Dorsolateral prefrontal cortex (tissue), 122 donors: ENCODE measurements at places on chromosomes 1 and 21.

DNA sequence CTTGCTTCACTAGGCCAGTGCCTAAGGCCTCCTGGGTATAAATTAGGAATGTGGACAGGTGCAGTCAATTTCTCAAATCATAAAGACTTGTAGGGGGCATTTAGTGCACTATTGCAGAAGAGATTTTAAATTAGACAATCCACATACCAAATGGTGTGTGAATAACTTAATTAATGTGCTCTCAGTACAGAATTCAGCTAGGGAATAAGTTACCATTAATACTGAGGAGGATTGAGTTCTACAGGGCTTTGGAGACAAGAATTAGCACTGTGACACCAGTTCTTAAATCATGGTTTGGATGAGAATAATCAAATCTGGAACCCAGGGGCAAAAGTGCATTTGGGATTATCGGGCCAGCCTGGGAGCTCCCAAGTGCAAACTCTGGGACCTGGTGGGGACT lies 1.7 kb downstream of the SYPL2 start:
- no peak for DNase-seq

DNA sequence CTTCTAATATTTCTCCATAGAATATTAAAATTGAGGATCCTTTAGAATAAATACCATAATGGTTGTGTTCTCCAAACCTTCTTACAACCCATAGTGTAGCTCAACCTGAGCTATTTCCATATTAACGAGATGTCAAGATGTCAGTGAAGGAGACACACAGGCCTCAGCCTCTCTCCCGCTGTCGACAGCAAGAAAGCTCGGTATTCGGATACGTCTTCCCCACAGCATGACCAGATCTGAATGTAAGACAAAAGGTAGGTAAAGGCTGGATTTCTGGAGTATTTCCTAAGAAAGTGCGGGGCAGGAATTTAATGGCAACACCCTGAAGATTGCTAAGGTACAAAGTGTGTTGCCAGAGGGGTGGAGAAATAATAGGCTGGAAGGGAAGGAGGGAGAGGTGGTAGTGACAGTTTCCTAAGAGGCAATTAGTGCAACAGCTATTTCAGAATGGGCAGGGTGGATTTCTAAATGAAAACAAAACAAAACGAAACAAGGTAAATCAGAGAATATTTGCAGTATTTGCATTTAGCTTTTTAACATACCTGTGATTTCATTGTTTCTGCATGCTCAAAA lies 1.7 kb downstream of the ADSS2 start:
- DNase-seq: no peak

DNA sequence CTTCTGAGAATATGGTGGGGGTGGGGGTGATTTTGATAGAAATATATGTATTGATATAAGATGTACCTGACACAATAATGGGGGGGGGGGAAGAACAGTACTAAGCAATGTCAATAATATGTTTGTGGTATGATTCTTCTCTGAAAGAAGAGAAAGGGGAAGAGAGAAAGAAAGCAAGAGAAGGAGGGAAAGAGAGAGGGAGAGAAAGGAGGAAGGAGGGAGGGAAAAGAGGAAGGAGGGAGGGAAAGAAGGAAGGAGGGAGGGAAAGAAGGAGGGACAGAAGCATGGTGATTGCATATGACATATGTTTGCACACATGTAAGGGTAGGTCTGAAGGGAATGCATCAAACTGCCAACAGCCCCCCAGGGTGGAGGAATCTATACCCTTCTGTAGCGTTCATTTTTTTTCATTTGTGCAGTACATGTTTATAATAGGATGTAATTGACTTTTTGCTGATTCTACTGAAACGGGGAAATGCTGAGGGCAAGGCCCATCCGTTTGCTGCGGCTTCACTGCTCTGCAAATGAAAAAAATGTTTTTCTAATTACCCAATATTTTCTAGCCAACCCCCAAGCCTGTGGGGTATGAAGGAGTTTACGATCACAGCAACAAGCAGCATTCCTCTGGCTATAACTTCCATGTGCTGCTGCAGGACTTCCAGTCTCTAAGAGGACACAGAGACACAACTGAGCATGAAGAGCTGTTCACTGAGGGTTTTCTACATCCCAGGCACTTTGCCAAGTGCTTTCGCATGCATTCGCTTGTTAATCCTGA lies 119.3 kb upstream of the ZC3H12A start:
- DNase-seq: no peak

GRCh38 chr1:69403756-69404320 lies 163.9 kb upstream of the LRRC7 start:
- DNase-seq: no peak

DNA sequence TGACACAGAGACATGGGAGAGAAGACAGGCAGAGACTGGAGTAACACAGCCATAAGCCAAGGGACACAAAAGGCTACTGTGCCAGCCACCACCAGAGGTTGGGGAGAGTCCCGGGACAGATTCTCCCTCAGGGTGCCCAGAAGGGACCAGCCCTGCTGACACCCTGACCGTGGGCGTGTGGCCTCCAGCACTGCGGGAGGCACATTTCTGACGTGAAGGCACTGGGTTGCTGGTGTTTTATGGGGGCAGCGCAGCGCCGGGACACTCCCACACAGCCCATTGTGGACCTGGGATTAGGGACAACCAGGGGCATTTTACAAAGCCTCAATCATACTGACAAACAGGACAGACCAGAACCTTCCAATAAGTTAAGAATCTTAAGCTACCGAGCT lies 26.2 kb downstream of the PRDM15 start:
- DNase-seq: no peak

DNA sequence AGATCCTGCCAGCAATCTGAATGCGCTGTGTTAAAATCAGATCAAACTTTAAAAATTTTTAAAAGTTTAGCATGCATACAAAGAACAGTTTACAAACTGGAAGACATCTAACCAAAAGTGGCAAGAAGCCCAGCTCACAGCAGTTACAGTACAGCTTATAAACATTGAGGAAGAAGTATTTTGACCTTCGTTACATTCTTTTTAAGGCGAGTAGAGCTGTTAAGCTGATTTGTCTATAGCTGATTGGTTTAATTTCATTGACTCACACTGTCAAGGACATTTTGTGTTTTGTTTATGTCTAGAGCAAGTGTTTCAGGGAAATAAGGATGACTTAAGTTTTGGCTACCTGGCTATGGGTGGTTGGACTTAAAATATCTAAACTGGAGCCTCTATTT lies 3.0 kb upstream of the PGM1 start:
- DNase-seq: no peak

DNA sequence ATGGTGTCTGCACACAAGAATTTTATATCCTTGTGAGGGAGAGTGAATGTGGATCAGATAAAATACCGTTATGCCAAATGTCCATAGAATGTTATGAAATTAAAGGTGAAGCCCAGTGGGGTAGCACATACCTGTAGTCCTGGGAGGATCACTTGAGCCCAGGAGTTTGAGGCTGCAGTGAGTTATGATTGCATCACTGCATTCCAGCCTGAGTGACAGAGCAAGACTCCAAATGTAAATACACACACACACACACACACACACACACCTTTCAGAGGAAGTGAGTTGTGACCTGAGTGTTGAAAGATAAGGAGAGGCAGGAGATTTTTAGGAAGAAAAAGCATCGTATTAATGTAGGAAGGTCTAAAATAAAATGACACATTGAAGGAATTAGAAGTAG lies 28.1 kb upstream of the ZYG11A start:
- DNase-seq: no peak

DNA sequence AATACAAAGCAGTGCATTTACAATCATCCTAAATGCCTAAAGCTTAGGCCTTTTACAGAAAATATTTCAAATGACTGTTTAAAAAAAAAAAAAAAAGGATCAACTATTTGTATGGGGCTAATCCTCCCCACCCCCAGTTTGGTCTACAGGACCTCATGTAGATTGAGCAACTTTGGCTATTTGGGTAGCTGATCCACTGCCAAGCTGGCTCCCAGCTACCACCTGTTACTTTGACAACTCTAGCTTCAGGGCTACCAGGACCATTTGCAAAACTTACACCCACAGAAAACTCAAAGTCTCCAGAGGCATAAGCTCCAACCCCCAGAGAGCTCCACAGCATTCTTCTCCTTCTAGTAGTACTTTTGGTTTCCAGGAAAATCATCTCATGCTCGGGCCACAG lies 29.4 kb downstream of the JAK1 start:
- DNase-seq: no peak

- DNase-seq: peak; percentile 87
Observed at GRCh38 chr1:30847358-30847972, 61.1 kb downstream of the SDC3 start.

DNA sequence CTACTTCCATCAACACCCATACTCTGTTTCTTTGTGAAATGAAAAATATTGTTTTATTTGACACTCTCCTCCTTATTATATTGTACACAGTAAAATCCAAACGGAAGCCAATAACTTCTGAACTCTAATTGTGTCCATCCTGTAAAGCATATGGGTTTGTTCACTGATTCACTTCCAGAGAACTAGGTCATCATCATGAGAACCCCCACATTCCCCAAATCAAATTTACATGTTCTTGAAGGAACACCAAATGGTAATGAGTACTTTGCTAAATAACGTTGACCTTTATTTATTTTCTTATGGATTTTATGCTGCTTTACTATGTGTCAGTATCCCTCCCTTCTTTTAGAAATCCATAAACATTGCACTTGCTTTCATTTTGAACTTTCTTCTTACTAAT lies 213.4 kb upstream of the CACYBP start:
- no peak for DNase-seq

DNA sequence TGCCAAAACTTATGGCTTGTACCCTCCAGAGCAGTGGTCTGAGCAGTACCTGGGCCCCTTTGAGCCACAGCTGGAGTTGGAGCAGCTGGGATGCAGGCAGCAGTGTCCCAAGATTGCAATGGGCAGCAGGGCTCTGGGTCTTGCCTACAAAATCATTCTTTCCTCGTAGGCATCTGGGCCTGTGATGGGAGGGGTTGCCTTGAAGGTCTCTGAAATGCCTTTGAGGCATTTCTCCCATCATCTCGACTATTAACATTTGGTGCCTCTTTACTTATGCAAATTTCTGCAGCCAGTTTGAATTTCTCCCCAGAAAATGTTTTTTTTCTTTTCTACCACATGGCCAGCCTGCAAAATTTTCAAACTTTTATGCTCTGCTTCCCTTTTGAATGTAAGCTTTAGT lies 31.0 kb upstream of the TSPAN2 start:
- DNase-seq: no peak

GRCh38 chr21:46104104-46104503 lies 6.2 kb downstream of the COL6A2 start:
- DNase-seq: no peak

DNA sequence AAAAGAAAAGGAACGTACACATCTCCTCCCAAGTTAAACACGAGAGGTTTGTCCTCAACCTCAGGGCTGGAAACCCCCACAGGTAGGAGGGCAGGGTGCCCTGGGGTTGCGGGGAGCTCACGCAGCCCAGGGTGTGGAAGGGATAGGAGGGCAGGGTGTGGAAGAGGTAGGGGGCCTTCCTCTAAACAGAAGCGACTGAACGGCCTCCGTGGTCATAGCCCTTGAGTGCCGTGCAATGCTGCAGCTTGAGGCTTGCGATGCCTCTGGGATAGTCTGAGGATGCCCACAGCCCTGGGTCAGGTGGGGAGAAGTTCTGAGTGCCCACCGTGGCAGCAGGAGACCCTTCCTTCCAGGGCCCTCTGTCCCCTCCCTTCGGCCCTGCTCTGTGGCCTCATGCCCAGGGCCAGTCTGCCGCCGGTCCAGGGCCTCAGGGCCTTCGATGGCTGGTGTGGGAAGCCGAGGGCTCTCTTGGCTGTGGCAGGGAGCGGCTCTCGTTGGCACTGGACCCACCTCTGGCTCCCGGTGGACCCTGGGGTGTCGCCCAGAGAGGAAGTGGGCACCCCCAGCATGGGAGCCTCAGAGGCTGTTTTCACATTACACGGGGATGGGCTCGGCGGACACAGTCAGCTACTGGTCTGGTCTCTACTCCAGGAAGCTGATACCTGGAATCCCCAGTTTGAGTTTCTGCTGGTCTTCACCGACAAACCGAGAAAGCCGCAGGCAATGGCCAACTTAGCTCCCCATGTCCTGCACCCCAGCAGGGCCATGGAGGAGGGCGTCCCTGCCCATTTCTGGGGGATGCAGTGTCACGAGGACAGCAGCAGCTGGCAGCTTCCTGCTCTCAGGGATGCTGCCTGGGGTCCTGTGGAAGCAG lies 6.4 kb upstream of the CDK11B start:
- no peak for DNase-seq

DNA sequence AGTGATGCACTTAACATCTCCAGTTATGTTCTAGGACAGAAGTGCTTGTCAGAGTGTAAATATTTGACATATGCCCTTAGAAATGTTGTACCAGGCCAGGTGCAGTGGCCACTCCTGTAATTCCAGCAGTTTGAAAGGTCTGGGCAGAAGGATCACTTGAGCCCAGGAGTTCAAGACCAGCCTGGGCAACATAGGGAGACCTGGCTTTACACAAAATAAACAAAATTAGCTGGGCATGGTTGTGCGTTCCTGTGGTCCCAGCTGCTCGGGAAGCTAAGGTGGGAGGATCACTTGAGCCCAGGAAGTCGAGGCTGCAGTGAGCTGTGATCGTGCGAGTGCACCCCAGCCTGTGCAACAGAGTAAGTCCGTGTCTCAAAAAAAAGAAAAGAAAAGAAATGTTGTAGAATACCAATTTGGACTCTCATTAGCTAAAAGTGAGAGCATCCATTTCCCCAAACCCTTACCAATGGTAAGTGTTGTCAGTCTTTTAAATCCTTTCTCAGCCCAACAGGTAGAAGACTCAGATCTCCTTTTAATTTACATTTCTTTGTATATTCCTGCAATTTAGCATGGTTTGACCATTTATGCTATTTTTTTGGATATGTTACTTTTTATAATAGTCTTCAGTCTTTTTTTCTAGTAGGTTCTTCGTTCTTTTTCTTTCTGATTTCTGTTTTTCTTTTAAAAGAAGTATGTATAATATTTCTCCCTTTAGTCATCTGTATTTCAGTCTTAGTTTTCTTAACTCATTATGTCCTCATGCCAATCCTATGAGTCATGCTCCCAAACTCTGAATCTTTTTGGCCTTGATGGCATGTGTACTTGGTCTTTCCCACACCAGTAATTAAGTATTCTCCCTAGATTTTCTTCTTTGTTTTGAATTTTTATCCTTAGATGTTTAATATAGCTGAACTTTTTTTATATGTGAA lies 74.4 kb downstream of the CAMTA1 start:
- DNase-seq: no peak

- no peak for DNase-seq
Observed at GRCh38 chr1:36912365-36912865, 121.9 kb downstream of the GRIK3 start.

- DNase-seq: no peak
Observed at GRCh38 chr1:24540906-24541710, 14.8 kb upstream of the NCMAP start.

- no peak for DNase-seq
Observed at GRCh38 chr1:194950584-194950983, 1657.7 kb downstream of the KCNT2 start.
